ENCODE measurements at places on chromosomes 2 and 18.
A peak's percentile ranks its signal among the peaks of the same experiment; 100 is the strongest.

- DNase-seq: no peak
Measured at GRCh38 chr2:111035830-111036441, 84.8 kb upstream of the BCL2L11 start.

- peak; percentile 48 for DNase-seq
Measured at GRCh38 chr18:23172591-23173380, 37.5 kb downstream of the CABLES1 start.

DNA sequence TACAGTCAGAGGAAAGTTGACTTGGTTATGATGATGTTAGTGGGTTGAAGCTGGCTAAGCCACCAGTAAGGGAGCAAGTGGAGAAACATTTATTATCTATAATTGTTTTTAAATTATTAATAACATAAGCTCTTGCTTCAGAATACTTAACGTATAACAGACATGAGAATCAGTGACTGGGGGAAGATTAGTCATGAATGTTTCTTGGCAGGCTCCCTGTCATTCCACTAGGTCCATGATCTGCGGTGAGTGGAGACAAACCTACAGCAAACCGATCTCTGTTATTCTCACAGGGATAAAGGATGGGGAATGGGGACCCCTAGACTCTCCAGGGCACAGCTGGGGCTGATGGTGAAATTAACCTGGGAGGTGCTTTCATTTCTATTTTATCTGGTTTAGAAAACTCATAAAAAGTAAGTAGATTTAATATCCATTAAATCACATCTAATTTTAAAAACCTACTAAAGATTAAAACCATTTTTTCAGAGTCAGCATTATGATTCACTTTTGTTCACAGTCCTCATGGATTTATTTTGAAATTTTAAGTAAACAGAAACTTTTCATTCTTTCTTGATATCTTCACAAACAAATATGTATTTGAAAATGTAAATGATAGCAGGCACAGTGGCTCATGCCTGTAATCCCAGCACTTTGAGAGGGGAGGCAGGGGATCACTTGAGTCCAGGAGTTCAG is 420.3 kb downstream of the PTPRM start:
- no peak for DNase-seq

DNA sequence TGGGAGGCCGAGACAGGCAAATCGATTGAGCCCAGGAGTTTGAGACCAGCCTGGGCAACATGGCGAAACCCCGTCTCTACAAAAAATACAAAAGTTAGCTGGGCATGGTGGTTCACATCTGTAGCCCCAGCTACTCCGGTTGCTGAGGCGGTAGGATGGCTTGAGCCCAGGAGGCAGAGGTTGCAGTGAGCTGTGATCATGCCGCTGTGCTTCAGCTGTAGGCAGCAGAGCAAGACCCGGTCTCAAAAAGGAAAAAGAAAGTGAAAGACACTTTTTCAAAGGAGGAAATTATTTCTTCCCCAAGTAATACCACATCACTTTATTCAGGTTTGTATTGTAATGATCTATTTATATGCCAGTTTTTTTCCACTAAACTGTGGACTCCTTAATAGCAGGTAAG is 35.7 kb upstream of the TAF4B start:
- DNase-seq: no peak

- no peak for DNase-seq
Measured at GRCh38 chr2:186917866-186918265, 68.9 kb upstream of the ZSWIM2 start.

DNA sequence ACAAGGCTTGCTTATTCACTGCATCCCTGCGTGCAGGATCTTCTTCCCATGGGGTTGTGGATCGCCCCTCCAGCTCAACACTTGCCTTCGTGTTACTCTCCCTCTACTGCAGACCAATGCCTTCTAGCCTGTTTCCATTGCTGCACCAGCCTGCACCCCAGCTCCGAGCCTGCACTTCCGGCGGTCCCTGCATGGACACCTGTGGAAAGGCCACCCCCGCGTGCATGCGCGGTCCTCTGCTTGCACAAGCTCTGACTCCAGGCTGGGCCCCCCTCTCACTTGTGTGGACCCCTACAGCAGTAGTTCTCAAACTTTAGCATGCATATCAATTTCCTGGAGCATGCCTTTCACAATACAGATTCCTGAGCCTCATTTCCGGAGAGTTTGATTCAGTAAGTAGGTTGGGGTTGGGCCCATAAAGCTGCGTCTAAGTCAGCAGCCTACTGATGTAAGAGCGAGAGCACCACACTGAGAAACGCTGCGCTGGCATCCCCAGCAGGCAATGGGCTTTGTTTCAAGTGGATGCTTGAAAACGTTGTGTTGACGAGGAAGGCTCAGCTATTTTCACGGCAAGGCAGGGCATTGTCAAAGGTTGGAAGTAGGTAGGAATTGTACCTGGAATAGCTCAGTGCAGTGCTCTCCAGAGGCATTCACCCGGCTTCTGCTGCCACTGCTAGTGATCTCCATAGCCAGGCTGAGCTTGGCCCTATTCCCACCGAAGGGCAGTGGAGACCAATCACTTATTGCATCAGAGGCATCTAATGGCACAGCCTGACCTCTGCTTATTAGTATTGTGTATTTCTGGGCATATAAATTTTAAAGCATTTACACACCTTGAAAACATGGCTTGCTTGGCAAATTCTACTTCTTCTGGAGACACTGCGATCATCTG is 32.6 kb downstream of the CREG2 start:
- no peak for DNase-seq

DNA sequence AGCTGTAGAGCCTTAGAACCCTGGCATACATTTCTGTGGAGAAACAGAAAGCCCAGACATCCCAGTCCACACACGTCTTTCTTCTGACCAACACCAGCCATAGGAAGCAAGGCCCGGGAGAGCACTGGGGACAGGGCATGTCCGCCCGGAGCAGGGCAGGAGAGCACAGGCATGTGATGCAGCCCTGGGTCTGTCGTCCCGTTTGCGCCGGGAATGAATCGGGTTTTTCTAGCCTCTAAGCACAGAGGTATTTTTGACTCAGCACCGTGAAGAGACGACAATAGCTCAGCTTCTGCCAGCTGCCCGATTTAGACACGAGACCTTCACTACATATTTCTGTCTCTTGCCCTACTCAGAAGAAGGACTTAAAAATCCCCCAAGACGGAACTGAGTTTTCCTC is 7.3 kb upstream of the AMMECR1L start:
- no peak for DNase-seq

DNA sequence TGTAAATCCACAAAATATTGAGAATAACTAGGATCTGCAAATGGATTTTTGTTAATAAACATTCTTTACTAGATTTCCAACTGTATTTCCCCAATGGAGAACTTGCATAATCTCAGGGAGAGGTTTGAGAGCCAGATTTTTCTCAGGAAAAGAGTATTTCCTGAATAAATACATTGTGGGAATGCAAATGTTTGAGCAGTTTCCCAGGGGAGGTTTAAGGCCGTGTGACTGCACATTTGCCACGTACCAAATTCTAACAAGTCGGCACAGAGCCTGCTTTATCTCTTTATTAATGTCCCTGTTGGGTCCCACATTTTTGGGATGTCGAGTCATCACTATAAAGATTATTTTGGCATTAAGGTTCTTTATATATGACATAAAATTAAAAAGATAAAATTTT is 27.0 kb downstream of the TFPI start:
- peak; percentile 46 for DNase-seq

DNA sequence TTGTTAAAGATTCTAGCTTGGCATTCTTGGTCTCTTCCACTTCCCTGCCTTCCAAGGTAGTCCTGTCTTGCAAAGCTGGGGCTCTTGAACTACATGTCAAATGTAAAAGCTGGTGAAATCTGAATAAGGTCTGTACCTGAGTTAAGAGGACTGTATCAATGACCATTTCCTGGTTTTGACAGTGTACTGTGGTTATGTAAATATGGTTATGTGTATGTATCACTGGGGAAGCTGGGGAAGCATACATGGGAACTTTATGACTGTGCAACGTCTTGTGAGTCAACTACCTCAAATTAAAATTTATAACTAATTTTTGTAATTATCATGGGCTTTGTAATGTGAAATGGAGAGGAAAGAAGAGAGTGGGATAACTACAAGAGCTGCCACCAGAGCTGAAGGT is 81.7 kb downstream of the COL4A4 start:
- DNase-seq: peak; percentile 2

Measured in NCI-H69 (cell line).